ENCODE measurements at places on chromosomes 13 and 19.

GRCh38 chr13:109744512-109745051 lies 41.8 kb downstream of the IRS2 start:
- no peak for DNase-seq

DNA sequence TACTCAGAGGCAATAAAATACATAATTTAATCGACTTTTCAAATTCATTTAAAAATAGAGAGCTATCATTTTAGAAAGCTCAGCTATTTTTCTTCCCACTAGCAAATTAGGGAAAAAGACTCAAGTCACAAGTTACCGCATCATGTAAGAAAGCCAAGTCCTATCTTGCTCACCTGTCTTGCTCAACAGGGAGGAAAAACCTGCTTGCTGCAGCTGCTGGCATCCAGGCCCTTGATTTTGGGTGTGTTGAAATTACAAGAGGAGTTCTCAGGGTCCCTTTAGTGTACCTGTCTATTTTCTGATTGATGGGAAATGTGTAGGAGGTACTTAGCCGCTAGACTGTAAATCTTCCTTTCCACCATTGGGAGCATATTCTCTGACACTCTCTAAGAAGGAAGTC lies 22.2 kb downstream of the SLC10A2 start:
- DNase-seq: no peak

- no peak for DNase-seq
Measured at GRCh38 chr19:16825312-16826052, 3.7 kb upstream of the SIN3B start.

GRCh38 chr19:347946-348861 lies 3.6 kb upstream of the MIER2 start:
- DNase-seq: no peak

DNA sequence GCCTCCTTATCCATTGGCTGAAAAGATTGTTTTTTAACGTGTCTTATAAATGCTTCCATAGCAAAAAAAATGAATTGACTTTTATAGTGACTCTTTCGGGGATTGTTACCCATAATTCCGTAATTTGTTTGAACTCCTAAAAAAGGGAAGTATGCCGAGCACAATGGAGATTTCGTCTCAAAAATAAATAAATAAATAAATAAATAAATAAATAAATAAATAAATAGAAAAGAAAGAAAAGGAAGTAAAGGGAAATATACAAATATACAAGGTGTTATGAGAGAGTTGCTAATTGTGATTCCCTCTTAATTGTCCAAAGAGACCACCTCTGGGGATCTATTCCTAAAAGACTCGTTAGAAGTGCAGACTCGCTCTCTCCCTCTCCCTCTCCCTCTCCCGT lies 16.9 kb downstream of the OR2Z1 start:
- DNase-seq: no peak

DNA sequence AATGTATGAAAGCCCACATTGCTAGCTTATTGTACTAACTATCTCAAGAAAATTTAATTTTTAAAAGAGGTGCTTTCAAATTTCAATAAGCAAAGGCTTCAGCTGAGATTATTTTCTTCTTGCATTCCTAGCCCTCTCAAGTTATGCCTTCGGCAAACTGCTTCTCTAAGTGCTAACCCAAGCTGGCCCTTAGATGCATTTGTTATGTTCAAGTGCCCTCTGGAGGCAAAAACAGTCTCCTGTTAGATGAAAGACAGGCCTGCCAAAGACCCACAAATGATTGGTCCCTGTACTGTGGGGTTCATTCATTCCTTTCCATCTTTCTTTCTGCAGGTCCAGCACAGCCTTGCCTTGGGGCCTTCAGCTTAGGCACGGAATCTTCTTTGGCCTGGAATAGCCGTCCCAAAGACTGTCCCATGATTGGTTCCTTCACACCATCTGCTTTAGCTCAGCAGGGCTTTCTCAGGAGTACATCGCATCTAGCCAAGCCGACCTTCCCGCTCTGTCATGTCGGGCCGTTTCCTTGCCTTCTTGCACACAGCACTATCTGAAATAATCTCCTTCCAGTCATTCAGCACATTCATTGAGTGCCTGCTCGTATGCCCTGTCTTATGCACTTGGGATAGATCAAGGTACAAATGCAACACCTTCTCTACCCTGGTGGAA lies 26.4 kb upstream of the TPTE2 start:
- no peak for DNase-seq

DNA sequence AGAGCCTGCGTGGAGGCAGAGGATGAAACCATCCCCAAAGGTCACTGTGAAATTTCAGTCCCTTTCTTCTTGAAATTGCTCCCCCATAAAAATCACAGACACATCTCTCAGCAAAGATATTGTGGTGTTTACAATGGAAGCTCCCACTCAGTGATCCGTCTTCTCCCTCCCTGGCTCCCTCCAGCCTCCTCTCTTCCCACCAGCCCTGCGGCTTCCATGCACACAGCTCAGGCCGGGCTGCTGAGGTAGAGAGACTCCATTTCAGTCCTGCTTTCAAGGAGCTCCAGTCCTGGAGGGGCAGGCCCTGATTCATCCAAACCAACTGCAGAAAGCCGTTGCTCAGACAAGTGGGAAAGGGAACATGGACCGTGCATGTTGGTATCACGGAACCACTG lies 24.0 kb upstream of the MIER2 start:
- DNase-seq: no peak

DNA sequence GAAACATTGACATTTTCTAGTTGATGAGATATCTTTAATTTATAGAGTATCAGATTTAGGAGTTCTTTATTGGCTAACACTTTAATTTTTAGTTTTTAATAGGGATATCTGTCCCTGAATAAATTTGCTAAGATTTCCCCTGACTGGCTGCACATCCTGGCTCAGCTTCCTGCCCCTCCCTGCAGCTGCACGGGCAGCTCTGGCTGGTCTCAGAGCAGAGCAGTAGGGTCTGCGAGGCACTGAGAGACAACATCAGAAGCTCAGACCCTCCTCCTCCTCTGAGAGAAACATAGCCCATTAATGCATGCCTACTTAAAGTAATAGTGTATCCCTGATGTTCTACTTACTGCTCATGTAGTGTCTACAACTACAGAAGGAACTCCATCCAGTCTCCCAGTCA lies 139.2 kb downstream of the TNFSF13B start:
- no peak for DNase-seq

DNA sequence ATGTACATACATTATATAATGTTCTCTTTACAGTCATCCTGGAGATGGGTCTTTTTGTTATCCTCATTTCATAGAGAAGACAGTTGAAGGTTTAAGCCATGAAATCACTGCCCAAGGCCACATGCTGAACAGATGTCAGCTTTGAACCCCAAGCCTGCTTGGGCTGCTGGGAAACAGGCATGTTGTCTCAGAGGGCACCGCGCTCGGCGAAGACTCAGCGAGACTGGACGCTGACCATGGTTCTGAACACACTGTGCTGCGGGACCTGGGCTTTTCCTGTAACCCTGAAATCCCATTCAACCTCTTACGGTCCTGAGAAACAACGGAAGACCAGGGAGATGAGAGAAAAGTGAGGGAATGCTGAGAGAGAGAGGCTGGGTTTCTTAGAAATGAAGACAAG lies 27.3 kb downstream of the LRFN3 start:
- no peak for DNase-seq

GRCh38 chr13:33868343-33868994 lies 50.5 kb downstream of the RFC3 start:
- no peak for DNase-seq

GRCh38 chr13:114099191-114099590 lies 33.2 kb downstream of the RASA3 start:
- no peak for DNase-seq

GRCh38 chr19:44972802-44973201 lies 17.6 kb downstream of the CLPTM1 start:
- no peak for DNase-seq

DNA sequence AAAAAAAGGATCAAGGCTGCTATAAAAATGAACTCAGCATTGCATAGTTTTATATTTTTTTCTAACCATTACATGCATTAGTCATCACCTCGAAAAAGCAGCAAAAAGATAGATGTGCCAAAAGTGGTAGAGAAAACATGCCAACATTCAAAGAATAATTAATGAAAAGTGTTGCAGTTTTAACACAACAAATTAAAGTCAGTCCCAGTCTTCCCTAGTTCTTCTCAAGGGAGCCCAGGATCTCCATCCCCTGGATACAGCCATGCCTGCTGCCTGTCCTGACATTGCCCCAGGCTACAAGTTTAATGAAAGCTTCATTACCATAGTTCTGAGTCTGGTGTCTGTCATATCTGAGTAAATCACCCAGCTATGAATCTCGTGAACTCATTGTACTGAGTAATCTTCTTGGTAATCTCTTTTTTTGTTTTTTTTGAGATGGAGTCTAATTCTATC lies 116.6 kb upstream of the KLF12 start:
- DNase-seq: no peak

DNA sequence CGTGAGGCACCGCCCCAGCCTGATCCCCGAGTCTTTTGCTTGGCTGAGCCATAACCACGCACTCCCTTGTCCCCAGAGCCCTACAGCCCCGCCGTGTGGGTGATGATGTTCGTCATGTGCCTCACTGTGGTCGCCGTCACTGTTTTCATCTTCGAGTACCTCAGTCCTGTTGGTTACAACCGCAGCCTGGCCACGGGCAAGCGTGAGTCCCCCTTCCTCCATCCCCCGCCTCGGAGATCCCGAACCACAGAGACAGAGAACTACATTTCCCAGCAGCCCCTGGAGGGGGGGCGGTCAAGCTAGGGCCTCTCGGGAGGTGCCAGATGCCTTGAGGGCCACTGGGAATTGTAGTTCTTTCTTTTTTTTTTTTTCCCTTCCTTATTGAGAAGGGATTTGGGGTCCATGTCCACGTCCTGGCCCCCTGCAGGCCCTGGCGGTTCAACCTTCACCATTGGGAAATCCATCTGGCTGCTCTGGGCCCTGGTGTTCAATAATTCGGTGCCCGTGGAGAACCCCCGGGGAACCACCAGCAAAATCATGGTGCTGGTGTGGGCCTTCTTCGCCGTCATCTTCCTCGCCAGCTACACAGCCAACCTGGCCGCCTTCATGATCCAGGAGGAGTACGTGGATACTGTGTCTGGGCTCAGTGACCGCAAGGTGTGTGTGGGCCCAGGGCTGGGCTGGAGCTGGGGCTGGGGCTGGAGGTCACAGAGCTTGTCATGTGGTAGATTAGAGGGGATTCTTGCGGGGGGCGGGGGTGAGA lies 25.9 kb downstream of the GRIN2D start:
- peak; percentile 30 for DNase-seq

DNA sequence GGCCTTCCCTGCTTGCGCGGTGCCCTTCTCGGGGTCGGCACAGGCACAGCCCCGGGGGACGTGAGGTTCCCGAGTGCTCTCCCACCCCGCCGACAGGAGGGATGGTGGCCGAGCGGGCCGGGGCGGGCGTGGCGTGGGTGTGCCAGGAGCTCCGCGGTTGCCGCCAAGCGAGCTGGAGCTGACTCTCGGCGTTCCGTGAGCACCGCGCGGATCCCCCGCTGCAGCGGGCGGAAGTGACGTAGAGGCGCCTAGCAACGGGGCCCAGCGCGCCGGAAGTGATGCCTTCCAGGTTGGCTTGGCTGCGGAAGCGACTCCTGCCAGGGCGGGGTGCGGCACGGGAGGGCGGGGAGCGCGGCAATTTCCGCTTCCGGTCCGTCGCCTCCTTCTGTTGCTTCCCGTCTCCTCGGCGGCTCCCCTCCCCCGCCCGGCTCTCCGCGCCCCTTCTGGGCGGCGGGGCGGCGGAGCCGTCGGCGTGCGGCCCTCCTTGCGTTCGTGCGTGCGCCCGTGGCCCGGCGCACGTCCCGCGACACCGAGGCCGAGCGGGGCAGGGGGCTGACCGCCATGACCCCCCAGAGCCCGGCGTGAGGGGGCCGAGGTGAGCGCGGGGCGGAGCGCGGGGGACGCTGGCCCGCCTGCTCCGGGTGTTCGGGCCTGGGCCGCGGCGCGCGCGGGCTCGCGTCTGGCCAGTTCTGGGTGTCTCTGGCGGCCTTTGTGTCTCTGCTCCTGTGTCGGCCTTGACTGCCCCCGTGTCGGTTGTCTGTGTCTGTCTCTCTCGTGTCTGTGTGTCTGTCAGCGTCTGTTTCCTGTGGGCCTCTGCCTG lies at the start of gene EPN1:
TSS of gene EPN1 (plus strand) at position 386 of the 820 bp plus-strand sequence. CDS start 3,402 bp downstream, outside the sequence.
- DNase-seq: peak; percentile 96

DNA sequence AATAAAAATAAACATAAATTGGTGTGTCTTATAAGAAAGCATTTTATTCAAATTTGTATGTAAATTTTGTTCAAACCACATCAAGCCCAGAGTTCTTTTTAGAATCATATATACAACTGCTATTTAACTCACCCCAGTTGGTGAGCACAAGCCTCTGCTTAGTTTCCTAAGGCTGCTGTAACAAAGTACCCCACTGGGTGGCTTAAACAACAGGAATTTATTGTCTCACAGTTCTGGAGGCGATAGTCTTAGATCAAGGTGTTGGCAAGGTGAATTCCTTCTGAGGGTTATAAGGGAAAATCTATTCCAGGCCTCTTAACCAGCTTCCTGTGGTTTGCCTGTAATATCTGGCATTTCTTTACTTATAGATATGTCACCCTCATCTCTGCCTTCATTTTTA lies 1133.5 kb downstream of the OLFM4 start:
- no peak for DNase-seq

- DNase-seq: no peak
Measured at GRCh38 chr13:39335721-39336120, 267.3 kb downstream of the LHFPL6 start.

All from activated naive CD8-positive, alpha-beta T cell treated with anti-CD3 and anti-CD28 coated beads, Interleukin-2, amount 50 U/mL, for 16 hours (primary cell).